ENCODE measurements at places on chromosomes 7 and 10.
A peak's percentile ranks its signal among the peaks of the same experiment; 100 is the strongest.

DNA sequence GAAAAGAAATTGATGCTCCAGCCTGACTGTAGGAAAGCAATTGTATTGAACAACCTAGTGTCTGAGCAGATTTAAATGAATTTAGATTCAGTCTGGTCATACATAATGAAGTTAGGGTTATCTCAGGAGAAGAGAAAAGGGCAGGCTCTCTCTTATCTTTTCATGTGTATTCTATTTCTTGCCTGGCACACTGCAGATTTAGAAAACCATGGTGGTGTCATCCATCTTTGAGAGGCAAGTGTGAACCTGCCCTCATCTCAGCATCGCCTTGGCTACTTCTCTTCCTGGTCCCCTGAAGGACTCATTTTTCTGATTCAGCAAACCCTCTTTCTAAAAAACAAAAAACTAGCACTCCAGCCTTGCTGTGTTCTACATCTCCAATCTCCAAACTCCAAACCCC, 137.7 kb downstream of the LRRC4 start:
- no peak for DNase-seq
- no peak overlapping the region for H3K27ac ChIP-seq
- peaks cover 12% of the 10 kb centered on the region for H3K36me3 ChIP-seq
- no peak overlapping the region for H3K4me3 ChIP-seq
- H3K4me1 ChIP-seq = no peaks in the 10 kb centered on the region

- H3K4me3 ChIP-seq = no peak overlapping the region
- no peak overlapping the region for H3K27ac ChIP-seq
- no peaks in the 10 kb centered on the region for H3K27me3 ChIP-seq
- no peaks in the 10 kb centered on the region for H3K36me3 ChIP-seq
Observed at GRCh38 chr7:142745745-142746144, 3.5 kb upstream of the PRSS1 start.

GRCh38 chr10:34520084-34520483, 295.0 kb downstream of the PARD3 start:
- H3K27me3 ChIP-seq = no peaks in the 10 kb centered on the region
- H3K4me1 ChIP-seq = peaks cover 10% of the 10 kb centered on the region
- DNase-seq = no peak
- no peaks in the 10 kb centered on the region for H3K36me3 ChIP-seq

DNA sequence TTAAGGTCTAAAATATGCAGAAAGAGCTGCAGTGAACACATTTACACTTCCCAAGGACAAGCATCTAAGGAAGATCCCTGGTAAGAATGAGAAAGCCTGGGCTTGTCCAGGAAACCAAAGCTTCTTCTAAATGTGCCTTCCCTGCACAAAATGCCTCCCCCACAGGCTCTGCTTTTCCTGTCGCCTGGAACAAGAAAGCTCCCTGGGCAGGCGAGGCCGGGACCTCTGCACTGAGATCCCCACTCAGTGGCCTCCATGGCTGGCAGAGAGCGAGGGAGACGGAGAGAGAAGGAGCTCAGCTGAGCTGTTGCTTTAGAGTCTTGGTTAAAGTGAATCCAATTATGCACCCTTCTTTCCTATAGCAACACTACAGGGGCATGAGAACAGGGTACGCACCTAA, 75.6 kb downstream of the AMZ1 start:
- DNase-seq = no peak
- peak overlapping the region; percentile 85 for H3K27ac ChIP-seq
- peaks cover 52% of the 10 kb centered on the region for H3K4me1 ChIP-seq
- no peak overlapping the region for H3K4me3 ChIP-seq
- H3K36me3 ChIP-seq = no peaks in the 10 kb centered on the region

DNA sequence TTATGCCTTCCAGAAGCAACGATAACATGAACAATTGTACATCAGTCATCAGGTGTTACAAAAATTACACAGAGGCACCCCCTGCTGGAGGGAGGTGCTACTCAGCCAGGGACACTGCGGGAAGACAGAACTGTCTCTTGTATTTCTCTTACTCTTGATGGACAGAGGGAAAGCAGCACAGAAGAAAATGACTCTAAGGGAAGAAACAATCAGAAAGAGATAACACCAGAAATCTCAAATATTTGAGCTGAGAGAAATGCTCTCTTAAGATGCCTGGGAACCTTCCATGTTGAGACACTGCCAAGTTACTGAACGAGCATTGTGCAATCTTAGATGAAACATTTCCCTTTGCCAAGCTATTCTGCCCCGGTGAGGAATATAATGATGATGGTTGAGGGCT, 227.6 kb upstream of the NPSR1 start:
- no peaks in the 10 kb centered on the region for H3K4me1 ChIP-seq
- no peaks in the 10 kb centered on the region for H3K36me3 ChIP-seq

GRCh38 chr7:27941522-27941921, 201.6 kb downstream of the TAX1BP1 start:
- H3K36me3 ChIP-seq = peaks cover 4% of the 10 kb centered on the region
- no peaks in the 10 kb centered on the region for H3K4me1 ChIP-seq
- no peaks in the 10 kb centered on the region for H3K27me3 ChIP-seq
- no peak overlapping the region for H3K4me3 ChIP-seq
- DNase-seq = no peak
- no peak overlapping the region for H3K27ac ChIP-seq

- no peak for DNase-seq
- H3K4me1 ChIP-seq = peaks cover 17% of the 10 kb centered on the region
- H3K27ac ChIP-seq = no peak overlapping the region
- H3K36me3 ChIP-seq = peaks cover 40% of the 10 kb centered on the region
- H3K4me3 ChIP-seq = no peak overlapping the region
Observed at GRCh38 chr10:119176166-119176565, 2.4 kb downstream of the PRDX3 start.

- H3K36me3 ChIP-seq = no peaks in the 10 kb centered on the region
- no peak overlapping the region for H3K4me3 ChIP-seq
- DNase-seq = no peak
- H3K27me3 ChIP-seq = no peaks in the 10 kb centered on the region
Observed at GRCh38 chr7:4650433-4651047, 31.6 kb upstream of the FOXK1 start.

DNA sequence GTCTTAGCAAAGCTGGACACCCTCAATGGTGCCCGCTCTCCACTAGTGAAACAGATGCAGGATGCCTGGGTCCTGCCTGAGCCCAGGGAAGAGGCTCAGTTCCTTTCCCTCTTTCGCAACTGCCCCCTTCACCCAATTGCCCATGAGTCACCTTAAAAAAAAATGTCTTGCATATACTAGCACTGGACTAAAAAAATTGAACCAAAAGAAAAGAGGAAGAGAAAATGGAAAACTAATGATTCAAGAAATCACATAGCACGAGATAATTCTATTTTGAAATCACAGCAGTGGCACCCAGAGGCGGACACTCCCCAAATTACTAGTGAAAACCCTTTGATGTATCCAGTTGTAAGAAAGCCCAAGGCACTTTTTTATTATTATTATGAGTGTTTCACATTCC, 972.5 kb downstream of the LRMDA start:
- H3K4me1 ChIP-seq = no peaks in the 10 kb centered on the region
- peak overlapping the region; percentile 35 for H3K27ac ChIP-seq
- no peaks in the 10 kb centered on the region for H3K36me3 ChIP-seq
- H3K27me3 ChIP-seq = no peaks in the 10 kb centered on the region

DNA sequence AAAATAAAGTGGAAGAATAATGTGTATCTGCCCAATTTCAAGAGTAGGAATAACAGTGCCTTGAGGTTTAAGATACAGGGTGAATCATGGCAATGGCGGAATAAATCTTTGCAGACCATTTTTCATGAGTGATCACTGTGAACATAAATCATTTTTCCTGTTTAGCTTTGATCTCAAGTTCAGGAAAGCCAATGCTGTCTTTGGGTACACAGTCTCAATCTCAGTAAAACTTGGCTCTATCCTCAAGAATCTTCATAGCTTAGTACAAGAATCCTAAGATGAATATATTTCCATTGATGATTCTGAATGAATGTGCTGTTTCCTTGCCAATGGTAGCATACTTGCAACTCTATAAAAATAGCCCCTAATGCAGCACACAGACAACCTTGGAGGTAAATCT, 6.8 kb downstream of the NAMPT start:
- H3K36me3 ChIP-seq = peaks cover 35% of the 10 kb centered on the region
- no peak for DNase-seq
- H3K27ac ChIP-seq = no peak overlapping the region
- peaks cover 34% of the 10 kb centered on the region for H3K4me1 ChIP-seq
- H3K27me3 ChIP-seq = no peaks in the 10 kb centered on the region
- H3K4me3 ChIP-seq = no peak overlapping the region

GRCh38 chr7:93053209-93053948, 64.4 kb downstream of the SAMD9 start:
- no peak for DNase-seq
- no peaks in the 10 kb centered on the region for H3K36me3 ChIP-seq
- H3K27me3 ChIP-seq = no peaks in the 10 kb centered on the region
- peaks cover 3% of the 10 kb centered on the region for H3K4me1 ChIP-seq
- no peak overlapping the region for H3K27ac ChIP-seq

DNA sequence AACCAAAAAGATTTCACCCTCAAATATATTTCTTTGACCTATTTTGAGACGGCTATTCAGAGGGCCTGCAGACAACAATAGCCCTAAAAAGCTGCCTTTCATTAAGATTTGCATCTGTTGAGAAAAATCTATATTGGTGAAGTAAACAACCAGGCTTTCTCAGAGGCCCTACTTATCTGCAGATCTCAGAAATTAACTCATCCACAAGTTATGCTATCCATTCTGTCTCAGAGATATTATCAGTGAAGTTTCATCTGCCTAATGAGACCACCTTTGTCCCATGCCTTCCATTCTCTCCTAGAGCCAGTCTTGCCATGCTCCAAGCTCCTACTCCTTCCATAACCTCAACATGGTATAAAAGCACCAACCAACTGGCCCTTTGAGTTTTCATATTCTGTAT, 130.3 kb downstream of the CACNA2D1 start:
- H3K27ac ChIP-seq = no peak overlapping the region
- H3K4me3 ChIP-seq = no peak overlapping the region
- H3K36me3 ChIP-seq = no peaks in the 10 kb centered on the region
- H3K4me1 ChIP-seq = no peaks in the 10 kb centered on the region
- DNase-seq = no peak

GRCh38 chr7:155486783-155487508, 29.0 kb downstream of the EN2 start:
- no peak overlapping the region for H3K27ac ChIP-seq
- H3K4me1 ChIP-seq = peaks cover 30% of the 10 kb centered on the region
- H3K27me3 ChIP-seq = peaks cover 77% of the 10 kb centered on the region
- H3K4me3 ChIP-seq = no peak overlapping the region
- DNase-seq = no peak

DNA sequence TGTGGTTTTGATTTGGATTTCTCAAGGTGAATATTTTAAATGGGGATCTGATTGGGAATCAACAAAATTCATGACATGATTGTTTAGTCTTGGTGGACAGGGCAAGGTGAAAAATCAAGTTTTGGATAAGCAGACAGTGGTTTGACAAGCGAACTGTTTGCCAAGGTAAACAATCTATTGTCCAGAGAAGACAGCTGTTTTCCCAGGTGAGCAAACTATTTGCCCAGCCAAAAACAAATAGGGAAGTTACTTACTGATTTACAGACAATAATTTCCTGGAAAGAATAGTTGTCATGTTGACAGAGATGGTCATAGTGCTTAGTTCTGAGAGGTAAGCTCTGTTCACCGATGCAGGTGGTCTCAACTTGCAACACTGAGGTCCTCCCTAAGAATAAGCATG, 94.0 kb upstream of the STEAP1B start:
- peaks cover 6% of the 10 kb centered on the region for H3K4me1 ChIP-seq
- no peaks in the 10 kb centered on the region for H3K27me3 ChIP-seq
- no peak overlapping the region for H3K27ac ChIP-seq
- no peaks in the 10 kb centered on the region for H3K36me3 ChIP-seq
- no peak for DNase-seq
- H3K4me3 ChIP-seq = no peak overlapping the region

DNA sequence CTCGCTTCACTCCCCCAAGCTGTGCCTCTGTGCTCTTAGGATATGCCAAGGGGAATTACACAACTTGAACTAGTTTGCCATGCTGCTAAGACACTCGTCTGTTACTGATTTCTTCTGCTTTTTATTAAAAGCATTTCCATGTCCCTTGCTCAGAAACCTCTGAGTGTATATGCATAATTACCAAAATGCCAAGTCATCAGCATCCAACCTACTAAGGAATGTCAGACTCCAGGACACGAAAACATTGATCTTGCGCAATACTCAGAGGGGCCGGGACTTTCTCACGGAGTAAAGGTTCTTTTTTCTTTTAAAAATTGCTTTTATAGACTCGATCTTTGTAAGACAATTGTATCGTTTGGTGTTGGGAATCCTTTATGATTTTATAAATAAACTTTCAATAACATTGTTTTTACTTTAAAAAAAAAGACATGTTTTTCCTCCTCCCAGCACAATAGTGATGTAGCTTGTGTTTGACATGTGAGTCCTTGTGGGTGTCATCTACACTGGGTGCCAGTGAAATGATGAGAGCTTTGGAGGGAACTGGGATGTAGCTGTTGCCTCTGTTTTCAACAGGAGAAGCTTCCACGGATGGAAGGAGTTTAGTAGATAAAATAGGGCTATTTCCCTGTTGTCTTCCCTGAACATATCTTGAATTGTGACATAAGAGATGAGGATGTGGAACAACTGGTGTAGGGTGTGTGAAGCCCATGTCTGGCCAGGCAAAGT, 43.6 kb downstream of the CNNM1 start:
- H3K27ac ChIP-seq = no peak overlapping the region
- H3K27me3 ChIP-seq = no peaks in the 10 kb centered on the region
- H3K36me3 ChIP-seq = no peaks in the 10 kb centered on the region
- no peak for DNase-seq

DNA sequence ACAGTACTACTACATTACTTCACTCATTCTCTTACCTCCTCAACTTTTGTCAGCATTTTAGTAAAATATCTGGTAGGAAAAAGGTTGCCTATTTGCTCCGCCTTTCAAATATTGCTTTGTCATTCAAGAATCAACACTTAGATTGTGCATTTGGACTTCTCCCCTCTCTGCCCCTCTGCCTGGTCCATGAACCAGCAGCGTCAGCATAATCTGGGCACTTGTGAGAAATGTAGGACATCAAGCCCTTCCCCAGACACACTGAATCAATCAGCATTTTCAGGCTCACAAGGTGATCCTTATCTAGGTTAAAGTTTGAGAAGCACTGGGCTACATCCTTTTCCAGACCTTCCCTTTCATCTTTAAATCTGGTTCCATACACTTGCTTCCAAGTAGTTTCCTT, 16.3 kb downstream of the SLC13A1 start:
- H3K27ac ChIP-seq = no peak overlapping the region
- H3K36me3 ChIP-seq = no peaks in the 10 kb centered on the region
- H3K4me3 ChIP-seq = no peak overlapping the region
- H3K4me1 ChIP-seq = no peaks in the 10 kb centered on the region
- DNase-seq = no peak
